ENCODE measurements at places on chromosomes 1 and 21.

GRCh38 chr1:18572022-18572880, 58.4 kb upstream of the PAX7 start:
- DNase-seq, result no peak

GRCh38 chr1:116538544-116538943, 32.3 kb downstream of the CD58 start:
- DNase-seq, result no peak

DNA sequence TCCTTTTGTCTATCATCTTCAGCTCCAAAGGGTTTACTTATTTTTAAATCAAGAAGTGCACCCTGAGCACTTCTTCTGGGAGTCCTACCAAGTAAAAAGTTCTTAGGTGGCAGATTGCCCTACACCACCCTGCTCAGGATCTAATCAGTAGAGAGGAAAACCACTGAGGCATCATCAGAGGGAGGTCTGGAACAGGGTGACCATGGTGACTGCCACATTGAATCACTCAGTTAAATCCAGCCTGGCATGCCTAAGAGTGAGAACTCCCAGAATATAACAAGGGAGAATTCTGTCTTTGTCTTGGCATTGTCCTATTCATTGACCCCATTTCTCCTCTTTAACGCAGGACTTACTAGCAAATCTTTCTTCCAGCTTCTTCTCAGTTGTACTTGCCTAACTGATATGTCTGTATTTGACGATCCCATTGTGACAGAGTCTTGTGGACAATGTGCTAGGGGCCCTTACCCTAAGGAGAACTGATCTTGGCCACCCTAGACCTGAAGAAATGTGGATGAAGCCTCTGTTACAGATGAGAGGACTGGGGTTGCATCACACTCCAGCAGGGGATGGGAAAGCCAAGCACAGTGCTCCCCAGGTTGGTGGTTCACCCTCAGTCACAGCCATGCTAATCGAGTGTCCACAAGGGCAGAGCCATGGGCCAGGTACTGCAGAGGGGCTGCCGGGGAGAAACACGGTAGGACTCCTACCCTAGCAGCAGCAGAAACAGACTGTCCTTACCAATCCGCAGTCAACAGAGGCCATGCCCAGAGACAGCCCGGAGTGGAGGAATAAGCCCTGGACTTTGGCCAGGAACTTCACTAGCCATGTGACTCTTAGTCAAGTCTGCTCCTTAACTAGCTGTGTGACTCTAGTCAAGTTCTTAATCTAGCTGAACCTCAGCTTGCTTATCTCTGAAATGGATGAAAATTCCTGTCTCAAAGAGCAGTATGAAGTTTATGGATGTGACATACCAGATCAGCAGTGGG, 15.4 kb downstream of the PKP1 start:
- no peak for DNase-seq

- no peak for DNase-seq
These were observed 27.8 kb downstream of the ECE1 start for GRCh38 chr1:21262293-21263051.

DNA sequence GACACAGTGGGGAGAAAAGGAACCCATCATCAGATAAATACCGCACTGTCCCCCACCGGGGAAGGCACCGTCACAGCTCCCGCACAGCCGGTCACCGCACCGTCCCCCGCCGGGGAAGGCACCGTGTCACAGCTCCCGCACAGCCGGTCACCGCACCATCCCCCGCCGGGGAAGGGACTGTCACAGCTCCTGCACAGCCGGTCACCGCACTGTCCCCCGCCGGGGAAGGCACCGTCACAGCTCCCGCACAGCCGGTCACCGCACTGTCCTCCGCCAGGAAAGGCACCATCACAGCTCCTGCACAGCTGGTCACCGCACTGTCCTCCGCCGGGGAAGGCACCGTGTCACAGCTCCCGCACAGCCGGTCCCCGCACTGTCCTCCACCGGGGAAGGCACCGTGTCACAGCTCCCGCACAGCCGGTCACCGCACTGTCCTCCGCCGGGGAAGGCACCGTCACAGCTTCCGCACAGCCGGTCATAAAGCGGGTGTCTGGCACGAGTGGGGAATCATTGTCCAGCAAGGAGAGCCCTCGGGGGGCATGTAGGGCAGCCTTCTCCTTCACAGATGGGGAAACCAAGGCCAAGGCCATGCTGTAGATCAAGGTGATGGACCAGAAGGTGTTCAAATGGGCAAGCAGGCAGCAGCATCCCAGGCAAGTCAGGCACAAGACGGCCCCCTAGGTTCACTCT, 280.1 kb downstream of the NPHP4 start:
- no peak for DNase-seq

- DNase-seq, result no peak
These were observed 13.0 kb upstream of the SLC35A3 start for GRCh38 chr1:99956755-99957154.

GRCh38 chr1:63173161-63173560, 149.2 kb upstream of the FOXD3 start:
- no peak for DNase-seq

DNA sequence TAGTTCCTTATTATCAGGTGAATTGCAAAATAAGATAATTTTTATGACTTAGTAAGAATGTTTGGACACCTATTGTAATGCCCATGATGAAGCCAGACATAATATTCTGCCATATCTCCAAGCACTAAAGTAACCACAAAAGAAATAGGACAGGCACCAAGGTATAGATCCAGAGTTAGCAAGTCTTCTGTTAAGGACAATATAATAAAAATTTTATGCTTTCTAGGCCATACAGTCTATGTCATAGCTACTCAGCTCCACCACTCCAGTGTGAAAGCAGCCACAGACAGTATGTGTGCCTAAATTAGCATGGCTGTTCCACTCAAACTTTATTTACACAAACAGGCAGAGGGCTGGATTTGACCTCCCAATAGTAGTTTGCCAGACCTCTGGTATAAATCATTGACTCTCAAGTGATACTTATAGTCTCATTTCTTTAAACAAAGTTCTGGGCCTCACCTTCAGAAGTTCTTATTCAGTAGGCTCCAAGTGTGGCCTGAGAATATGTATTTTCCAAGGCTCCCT, 88.3 kb downstream of the SCMH1 start:
- DNase-seq, result no peak

DNA sequence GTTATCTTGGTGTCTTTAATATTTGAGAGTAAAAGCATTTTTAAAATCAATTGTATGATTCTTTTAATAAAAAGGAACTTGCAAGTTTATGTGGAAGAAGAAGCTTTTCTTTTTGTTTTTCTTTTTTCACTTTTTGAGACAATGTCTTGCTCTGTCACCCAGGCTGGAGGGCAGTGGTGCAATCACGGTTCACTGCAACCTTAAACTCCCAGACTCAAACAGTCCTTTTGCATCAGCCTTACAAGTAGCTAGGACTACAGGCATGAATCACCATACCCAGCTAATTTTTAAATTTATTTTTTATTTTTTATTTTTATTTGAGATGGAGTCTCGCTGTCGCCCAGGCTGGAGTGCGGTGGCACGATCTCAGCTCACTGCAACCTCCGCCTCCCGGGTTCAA, 34.1 kb downstream of the CMPK1 start:
- DNase-seq, result no peak

GRCh38 chr1:42945164-42945563, 13.5 kb downstream of the SLC2A1 start:
- DNase-seq, result no peak

DNA sequence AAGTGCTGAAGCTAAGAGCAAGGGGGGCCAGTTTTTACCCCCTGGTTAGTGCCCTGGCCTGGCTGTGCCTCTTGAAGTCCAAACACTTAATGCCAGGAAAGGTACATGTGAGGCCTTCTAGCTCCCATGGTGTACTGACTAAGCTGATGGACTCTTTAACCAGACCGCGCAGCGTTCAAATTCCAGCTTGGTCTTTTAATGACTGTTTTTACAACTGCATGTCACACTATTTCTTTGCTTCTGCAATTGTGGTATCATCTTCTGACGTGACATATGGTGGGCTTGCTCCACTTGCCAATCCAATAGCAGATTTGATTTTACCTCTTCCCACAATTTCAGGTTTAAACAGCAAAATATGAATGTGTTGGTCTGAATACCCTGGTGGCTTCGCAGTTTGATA, 197.3 kb downstream of the HUNK start:
- no peak for DNase-seq

- no peak for DNase-seq
These were observed 141.2 kb downstream of the ZBTB18 start for GRCh38 chr1:244192325-244192724.

DNA sequence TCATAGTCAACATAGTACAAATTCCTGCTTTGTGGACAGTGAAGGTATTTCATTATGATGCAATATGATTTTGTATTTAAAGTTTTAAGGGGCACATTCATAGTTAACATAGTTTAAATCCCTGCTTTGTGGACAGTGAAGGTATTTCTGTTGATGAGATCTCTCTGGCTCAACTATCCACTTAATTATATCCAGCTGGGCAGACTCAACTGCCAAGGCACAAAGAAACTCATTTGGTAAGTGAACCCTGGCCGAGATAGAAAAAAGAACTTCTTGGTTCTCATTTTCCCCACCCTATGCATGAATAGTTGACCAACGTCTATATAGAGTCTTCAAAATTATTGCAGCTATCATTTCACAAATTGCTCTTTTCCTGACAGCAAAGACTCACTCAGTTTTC, 1194.6 kb downstream of the NCAM2 start:
- no peak for DNase-seq

GRCh38 chr1:157844089-157844830, 2.7 kb upstream of the CD5L start:
- no peak for DNase-seq

DNA sequence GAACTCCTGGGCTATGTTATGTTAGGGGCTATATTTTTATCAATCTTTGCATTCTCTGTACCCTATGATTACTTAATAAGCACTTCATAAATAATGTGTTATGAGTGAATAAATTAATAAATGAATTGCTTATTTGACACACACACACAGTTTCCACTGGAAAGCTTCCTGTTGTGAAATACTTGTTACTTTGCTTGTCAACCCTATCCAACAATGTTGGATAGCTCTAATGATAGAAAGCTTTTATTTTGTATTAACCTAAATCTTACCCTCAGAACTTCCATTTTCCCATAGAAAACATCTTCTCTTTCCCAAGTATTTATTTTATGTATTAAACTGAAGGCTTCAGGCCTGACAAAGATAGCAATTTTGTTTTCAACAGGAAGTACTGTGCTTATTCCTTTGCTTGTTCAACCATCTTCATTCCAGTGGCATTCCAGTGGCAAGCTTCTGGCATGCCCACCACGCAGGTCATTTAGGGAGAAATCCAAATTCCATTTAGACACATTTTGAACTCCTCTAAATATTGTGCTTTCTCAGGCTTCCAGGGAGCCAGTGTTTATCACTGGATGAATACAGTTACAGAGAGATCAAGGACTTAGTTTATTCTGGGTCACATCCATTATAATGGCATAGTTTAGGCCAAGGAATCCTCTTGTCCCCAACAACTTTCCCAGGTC, 134.4 kb downstream of the TGFB2 start:
- no peak for DNase-seq

- no peak for DNase-seq
These were observed 38.8 kb downstream of the CASQ2 start for GRCh38 chr1:115729756-115730155.

DNA sequence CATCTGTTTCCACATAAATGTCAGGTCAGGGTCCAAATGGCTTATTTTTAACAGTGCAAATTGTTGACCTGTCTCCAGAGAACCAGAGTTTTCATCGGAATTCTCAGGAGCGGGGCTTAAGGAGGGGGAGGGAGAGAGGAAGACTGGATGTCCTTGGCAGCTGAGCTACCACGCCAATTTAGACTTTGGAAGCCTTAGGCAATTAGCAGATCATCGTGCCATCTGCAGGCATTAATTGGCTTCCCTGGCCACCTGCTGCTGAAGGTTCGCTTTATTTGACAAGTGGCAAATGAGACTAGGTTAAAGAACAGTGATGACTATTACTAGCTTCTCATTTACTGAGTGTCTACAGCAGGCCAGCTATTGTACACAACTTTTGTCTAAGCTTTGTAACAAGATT, 43.7 kb downstream of the HLX start:
- DNase-seq, result no peak

GRCh38 chr21:40324389-40324788, 457.2 kb downstream of the PCP4 start:
- no peak for DNase-seq

- no peak for DNase-seq
These were observed 4.4 kb downstream of the ACBD3 start for GRCh38 chr1:226181996-226182714.

- DNase-seq, result no peak
These were observed 1.3 kb downstream of the SV2A start for GRCh38 chr1:149916193-149916897.

- DNase-seq, result no peak
These were observed 1.2 kb downstream of the FMO5 start for GRCh38 chr1:147223740-147224615.

- no peak for DNase-seq
These were observed 35.1 kb upstream of the CCDC27 start for GRCh38 chr1:3717041-3717714.

DNA sequence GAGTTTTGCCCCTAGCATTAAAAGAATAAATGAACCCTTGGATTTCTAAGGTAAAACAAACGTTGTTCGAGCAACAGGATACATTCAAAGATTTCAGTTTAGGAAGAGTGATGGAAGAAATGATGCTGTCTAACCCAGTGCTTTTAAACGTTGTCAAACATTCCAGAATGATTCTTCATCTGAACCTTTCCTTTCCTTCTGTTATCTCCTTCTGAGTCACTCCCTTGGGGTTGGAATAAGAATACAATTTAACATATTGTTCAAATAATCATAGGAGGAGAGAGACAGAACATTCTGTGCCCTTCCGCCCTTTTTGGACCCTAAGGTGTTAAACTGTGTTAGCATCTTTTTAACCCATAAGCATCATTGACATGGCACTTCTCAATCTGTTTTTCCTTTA, 61.1 kb upstream of the RCOR3 start:
- DNase-seq, result no peak

DNA sequence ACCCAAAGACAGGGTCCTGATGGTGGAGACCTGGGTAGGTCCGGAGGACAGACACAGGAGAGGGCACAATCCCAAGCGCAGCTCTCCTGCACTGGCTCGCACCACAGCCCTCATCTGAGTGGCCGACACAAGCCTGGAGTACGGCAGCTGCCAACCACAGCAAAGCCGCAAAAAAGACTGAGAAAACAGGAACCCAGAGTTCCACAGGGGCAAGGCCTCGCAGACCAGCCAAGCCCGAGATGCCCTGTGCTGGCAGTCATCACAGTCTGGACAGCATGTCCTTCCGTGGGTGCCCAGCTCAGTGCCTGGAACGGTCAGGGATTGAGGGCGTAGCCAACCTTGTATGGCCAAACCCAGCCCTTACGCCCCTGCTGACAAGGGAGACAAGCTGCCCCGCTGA, 11.4 kb downstream of the ZBTB48 start:
- DNase-seq, result no peak

DNA sequence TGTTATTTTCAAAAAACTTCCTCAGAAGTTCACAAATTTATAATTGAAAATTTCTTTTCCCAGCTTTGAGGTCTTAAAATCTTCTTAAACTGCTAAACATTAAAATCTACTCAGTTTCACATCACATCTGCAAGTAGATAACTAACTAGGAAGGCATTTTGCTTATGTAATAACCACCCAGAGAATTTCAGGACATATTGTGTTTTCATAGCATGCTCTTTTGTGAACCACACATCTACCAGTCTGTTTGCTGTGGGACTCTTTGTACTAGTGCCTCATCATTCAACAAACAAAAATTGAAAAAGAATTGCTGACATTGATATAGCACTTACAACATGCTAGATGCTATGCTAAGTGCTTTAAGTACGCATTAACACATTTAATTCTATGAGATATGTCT, 31.6 kb upstream of the C1orf146 start:
- DNase-seq, result no peak

- DNase-seq, result no peak
These were observed 26.8 kb downstream of the CCN1 start for GRCh38 chr1:85607126-85607920.
